Neuronal stem cell (in vitro differentiated cells): ENCODE measurements at places on chromosomes 1 and 21.

- DNase-seq: no peak
These were observed 15.3 kb upstream of the TNFSF4 start for GRCh38 chr1:173222149-173223030.

GRCh38 chr1:119068427-119068826 is 72.0 kb downstream of the WARS2 start:
- DNase-seq: no peak

DNA sequence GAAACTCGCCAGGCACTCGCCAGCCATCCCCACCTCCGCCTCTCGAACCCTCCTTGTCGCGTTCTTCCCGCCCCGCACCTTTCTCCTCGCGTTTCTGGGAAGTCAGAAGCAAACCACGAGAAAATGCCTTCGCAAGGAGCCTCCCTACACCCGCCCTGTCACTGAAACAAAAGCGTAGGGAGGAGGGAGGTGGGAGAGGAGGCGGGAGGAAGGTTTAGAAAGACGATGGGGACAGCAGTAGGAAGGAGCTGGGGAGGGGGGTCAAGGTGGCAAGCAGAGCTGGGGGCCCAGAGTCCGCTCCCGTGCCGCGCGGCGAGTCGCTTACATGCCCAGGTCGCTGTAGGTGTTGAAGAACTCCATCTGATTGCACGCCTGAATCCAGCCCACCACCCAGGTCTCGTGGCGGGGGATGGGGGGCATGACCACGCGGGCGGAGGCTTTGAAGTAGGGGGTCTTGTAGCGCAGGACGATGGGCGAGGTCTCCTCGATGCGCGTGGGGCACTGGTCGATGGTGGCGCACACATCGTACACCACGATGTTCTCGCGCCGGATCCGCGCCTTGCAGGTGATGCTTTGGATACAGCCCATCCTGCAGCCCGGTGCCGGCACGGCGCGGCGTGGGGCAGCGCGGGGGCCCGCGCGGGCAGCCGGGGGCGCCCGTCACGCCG is 1.0 kb downstream of the FAM78B start:
- peak; percentile 15 for DNase-seq

GRCh38 chr21:29085106-29085752 is 11.8 kb upstream of the CCT8 start:
- DNase-seq: no peak

GRCh38 chr1:152165286-152166077 is 6.5 kb upstream of the RPTN start:
- no peak for DNase-seq

DNA sequence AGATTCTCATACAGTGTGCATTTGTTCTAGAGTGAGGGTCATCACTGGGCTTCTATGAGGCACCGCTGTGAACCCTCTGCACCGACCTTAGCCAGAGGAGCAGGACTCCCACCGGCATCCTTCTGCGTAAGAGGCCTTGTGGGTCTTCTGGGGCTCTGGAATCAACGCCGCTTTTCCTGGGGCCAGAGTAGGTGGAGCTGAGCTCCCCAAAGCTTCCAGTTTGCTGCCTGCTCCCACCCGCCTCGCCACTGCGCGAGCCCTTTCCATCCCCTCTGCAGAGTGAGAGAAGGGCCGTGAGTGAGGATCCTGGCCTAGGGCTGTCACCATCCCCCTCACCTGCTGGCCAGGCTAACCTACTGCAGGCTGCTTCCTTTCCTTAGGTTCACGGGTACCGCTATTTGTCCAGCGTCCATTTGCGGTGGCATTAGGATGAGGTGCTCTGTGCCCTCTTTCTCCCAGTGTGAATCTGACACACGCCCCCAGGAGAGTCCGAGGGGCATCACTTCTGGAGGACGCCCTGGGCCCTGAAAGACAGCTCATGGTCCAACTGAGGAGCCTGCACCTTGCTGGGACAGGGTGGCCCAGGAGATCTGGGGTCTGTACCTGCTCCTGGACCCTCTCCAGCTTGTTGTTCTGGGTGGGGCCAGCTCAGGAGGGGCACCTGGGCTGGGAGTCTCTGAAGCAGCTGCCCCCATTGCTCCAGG is 36.2 kb downstream of the UMODL1 start:
- DNase-seq: no peak

DNA sequence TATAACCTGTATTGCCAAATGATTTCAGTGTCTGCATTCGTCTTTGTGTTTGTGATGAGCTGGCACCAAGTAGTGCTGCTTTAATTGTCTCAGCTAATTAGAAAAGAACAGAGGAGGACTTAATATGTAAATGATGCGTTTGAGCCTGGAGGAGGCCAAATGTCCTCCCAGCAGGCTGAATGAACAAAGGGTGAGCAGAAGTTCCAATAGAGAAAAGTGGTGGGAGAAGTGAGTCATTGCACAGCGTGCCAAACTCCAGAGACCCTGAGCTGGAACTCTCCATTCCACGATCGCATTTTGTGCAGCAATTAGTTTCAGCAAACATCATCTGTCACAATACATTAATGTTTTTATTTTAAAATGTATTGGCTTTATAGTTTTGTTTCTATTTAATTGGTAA is 17.9 kb downstream of the ETV3L start:
- no peak for DNase-seq

- peak; percentile 74 for DNase-seq
These were observed 5.9 kb downstream of the FOXD2 start for GRCh38 chr1:47443530-47444296.

GRCh38 chr1:18536356-18536755 is 55.6 kb downstream of the KLHDC7A start:
- DNase-seq: no peak

- DNase-seq: no peak
These were observed at the start of gene AQP10 for GRCh38 chr1:154320882-154321608. AQP10 (plus strand) TSS chr1:154321093; CDS start chr1:154321156, 63 bp downstream.

- DNase-seq: no peak
These were observed 2.0 kb downstream of the RPL5 start for GRCh38 chr1:92833840-92834239.

DNA sequence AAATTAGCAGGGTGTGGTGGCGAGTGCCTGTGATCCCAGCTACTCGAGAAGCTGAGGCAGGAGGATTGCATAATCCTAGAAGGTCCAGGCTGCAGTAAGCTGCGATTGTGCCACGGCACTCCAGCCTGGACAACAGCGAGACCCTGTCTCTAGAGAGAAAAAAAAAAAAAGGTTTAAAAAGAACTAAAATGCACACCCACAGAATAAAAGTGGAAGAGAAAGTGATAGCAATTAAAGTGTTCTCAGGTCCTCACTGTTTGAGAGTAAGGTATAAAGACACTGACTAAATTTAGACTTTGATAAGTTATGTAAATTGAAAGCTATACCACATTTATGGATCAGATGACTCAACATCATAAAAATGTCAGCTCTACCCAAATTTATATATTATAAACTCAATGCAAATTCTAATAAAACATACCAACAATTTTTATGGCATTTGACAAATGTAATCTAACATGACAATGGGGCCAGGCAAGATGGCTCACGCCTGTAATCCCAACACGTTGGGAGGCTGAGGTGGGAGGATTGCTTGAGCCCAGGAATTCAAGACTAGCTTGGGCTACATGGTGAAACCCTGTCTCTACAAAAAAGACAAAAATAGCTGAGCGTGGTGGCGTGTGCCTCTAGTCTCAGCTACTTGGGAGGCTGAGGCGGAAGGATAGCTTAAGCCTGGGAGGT is 11.8 kb downstream of the ZBTB17 start:
- no peak for DNase-seq

GRCh38 chr1:1176931-1177330 is 3.3 kb downstream of the TTLL10 start:
- no peak for DNase-seq

- no peak for DNase-seq
These were observed 37.1 kb downstream of the JAK1 start for GRCh38 chr1:64929221-64929620.
